Left forelimb (tissue), 1 donor: ENCODE measurements at places on chromosomes 13 and 19.

- DNase-seq, result no peak
Observed at GRCh38 chr13:40102854-40103253, 447.4 kb downstream of the COG6 start.

DNA sequence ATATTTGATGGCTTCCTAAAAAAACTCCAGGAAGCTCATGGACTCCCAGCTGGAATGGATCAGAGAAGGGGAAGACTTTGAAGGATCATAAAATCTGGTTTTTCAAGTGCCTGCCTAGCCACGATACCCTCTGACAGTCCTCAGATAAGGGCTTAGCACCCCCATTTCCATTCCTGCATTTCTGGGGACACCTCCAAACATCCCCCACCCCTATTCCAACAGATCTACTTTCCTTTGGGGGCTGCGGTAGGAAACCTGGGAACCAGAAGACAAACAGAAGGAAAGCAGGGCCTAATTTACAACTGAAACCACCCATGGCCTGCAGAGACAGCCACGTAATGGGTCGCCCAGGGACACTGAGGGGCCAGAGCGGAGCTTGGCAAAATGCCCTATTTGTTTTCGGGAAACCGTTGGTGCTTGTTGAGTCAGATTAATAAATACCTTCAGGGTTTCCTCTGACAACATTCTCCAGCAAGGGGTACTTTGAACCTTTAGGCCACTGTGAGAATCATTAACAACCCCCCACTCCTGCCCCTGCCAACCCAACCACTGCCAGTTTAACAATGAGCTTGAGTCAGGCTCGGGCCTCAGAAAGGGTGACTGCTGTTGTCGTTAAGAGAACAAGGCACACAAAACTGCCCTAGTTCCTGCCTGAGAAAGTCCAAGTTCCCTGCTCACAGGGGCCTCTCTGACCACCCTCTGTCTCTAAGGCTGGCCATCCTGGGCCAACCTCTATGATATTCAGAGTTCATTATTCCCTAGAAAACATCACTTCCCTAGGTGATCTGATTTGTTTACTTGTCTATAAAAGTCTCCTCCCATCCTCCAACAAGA lies 23.5 kb downstream of the RHPN2 start:
- DNase-seq, result no peak

DNA sequence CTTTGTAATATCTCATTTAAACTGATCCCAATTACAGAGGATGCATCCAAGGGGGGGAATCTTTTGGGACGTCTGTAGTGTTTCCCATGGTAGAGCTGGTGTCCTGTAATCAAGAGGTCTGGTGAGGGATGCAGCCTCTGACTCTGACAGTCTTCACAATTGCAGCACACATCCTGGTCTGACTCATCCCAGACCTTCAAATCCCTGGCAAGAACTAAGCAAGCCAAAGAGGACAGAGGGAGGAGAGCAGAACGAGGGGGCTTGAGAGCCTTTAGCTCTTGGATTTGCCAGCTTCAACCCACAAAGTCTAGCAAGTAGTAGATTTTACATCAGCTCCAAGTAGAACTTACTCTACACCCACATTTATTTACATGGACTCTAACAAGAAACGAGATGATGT lies 17.3 kb upstream of the FCGBP start:
- no peak for DNase-seq

DNA sequence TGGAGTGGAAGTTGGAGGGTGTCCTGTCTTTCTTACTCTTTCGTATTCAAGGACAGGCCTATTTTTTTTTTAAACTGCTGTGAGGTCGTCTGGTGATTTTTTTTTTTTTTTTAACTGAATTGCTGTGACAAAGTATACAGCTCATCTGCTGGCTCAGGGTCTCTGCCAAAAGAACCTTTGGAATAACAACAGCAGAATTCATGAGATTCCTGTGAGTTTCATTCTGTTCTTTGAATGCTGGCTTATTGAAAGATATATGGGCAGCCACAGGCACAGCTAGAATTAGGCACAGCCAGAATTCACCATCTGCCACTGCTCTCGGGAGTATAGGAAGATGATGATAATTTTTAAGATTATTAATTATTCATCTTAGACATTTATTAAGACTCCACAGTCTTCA lies 21.4 kb upstream of the FRY start:
- no peak for DNase-seq

- DNase-seq, result no peak
Observed at GRCh38 chr13:104411141-104411765, 1345.0 kb upstream of the SLC10A2 start.

DNA sequence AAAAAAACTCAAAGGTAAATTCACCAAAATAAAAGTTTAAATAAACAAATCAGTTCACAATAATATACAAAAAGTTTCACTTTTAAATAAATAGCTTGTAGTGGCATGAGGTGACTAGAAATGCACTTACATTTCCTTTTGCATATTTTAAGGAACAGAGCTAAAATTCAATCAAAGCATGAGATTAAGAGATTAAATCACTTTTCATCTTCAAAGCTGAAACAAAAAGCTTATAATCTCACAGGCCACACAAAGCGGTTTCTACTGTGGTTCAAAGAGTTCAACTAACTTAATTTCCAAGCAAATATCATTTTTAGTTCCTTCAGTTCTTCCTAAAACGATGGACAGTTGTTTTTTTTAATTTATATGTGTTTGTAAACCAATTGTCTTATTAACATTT lies 38.9 kb downstream of the TSC22D1 start:
- no peak for DNase-seq

DNA sequence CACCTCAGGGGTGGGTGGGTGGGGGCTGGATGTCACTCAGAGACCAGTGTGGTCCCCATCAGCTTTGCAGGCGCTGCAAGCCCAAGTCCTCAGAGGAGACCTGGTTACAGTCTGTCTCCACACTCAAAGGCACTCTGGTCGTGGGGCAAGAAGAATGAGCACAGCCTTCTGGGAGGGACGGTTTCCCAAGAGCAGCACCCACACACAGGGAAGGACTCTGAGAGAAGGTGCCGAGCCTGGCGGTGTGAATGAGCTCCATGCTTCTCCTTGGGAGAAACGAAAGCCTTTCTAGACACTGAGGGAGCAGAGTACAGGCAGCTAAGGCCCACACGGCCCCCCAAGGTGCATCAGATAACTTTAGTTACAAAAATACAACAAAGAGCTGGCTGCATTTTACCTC lies 473.6 kb downstream of the FOXO1 start:
- DNase-seq, result no peak

DNA sequence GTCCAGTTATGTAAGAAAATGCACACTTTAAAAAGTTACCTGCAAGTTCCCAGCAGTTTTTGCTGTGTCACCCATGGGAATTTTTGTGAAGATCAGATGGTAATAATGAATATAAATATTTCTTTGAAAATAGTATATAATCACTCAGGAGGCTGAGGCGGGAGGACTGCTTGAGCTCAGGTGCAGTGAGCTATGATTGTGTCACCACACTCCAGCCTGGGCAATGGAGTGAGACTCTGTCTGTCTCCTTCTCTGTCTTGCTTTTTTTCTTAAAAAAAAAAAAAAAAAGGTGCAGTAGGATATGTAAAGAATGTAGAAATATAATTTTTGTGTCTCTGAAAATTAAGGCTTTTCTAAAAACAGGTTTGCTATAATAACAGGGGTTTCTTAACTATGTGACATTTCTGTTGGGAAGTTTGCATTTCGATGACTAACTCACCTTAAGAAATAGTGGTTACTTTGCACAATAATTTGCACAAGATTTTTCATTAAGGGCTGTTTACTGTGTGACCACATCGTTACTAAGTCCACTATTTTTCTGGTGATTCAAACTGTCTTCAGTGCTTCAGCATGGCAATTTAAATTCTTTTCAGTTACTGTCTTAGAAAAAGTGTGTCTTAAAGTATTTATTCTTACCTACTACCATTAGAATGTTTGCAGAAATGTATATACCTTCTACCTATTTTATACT lies 37.3 kb downstream of the DNAJC3 start:
- DNase-seq, result no peak

DNA sequence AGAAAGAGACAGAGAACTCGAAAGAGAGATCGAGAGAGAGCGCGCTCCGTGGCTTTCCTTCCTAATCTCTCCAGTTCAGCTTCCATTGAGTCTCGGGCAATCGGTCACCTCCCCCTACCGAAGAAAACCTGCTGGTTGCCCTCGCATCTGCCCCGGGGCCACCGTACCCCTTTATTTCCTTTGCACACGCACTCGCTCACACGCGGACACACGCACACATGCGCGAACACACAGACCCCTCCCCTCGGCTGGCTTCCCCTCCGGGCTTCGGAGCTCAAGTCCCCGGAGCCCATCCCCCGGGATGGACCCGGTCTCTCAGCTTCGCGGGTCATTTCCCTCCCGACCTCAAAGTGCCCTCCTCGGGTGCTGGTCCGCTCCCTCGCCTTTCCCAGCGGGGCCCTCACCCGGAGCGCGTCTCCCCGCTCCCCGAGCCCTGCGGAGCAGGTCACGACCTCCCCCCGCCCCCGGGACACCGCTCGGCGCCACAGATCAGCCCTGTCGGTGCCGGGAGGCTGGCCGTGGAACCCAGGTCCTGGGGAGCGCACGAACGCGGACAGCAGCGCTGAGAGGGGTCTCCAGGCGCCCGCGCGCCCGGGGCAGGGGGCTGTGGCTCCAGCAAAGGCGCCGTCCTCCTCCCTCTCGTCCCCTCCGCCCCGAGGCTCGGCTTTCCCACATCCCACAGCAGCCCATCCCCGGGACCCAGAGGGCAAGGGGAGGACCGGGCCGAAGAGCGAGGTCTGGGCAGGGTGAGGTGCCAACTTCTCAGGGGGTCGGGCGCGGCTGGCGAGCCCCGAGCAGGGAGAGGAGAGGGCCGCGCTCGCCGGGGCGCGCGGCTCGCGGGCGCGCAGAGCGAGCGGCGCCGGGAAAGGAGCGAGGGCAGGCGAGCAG lies 1.8 kb downstream of the DACH1 start:
- peak; percentile 67 for DNase-seq

DNA sequence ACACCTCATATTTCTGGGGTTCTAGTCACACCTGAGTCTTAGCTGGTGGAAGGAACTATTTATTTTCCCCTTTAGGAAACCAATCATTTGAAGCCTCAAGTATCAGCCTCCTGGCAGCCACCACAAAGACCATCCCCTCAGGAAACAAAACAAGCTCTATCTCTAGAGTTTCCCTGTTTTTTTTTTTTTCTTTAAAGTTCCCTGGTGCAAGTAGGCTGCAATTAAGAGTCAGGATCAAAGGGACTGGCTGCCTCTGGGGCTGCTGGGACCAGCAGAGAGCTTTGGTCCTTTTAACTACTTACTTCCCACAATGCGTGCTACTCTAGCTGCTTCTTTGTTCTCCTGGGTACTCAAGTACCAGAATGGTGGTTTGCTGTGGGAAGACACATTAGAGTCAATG lies 11.4 kb downstream of the MBNL2 start:
- no peak for DNase-seq

DNA sequence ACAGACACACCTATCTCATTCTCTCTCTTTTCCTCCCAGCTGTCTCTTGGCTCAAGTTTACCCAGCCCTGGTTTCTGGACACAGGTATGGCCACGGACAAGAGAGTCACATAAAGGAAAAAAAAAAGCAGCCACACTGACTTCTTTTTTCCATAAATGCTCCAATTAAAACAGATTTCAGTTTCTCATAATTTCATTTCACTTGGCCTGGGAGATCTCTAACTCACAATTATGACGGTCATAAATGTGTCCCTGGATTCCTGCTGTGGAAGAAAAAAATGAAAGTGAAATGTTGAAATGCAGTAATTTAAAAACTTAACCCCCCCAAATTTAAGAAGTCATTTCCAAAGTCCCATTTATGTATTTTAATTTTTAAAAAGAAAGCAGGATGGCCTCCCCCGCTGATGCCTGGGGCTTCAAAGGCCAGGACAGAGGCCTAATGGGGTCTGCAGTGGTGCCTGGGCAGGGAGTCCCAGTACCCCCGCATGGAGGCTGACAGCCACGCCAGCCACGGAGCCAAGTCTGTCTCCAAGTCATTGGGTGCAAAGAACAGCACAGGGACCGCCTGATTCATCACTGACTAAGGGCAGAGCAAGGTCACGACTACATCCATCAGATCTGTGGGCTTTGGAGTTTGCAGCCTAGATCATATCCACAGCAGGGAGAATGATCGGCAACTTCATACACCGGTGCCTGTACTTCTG lies 79.7 kb downstream of the TSHZ3 start:
- DNase-seq, result peak; percentile 38

DNA sequence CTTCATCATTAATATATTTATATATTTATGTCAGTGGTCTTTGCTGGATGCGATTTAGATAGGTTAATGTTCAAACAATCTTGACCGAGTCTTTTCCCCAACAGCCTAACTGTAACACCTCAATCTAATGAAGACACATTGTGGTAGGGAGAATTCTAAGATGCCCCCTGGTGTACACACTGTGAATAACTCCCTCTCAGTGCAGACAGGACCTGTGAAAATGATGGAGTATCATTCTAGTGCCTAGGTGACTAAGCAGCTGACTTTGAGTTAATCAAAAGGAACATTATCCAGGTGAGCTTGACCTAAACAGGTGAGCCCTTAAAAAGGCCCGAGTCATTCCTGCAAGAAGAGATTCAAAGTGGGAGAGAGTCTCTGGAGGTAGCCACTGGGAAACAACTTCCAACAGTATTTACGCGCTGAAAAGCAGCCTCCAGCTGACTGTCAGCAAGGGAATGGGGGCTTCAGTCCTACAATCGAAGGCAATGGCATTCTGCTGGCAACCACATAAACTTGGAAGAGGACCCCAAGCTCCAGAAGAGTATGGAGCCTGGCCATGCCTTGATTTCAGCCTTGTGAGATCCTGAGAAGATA lies 28.0 kb upstream of the KBTBD7 start:
- DNase-seq, result no peak

DNA sequence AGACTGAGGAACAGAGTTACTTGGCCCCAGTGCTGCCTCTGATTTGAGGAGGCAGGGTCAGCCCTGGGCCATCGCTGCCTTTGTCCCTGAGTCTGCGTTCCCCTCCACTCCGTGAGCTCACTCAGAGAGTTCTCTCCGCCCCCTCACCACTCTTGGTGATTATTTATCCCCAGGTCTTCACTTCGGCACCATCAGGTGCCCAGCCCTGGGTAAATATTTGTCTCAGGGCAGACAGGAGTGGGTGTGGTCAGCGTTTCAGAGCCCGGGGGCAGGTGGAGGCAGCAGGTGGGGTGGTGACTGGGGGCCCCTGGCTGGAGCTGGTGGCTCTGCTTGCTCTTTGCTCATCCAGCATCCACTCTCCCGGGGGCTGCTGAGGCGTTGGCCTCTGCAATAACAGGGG lies 20.6 kb downstream of the PPP1R37 start:
- no peak for DNase-seq

DNA sequence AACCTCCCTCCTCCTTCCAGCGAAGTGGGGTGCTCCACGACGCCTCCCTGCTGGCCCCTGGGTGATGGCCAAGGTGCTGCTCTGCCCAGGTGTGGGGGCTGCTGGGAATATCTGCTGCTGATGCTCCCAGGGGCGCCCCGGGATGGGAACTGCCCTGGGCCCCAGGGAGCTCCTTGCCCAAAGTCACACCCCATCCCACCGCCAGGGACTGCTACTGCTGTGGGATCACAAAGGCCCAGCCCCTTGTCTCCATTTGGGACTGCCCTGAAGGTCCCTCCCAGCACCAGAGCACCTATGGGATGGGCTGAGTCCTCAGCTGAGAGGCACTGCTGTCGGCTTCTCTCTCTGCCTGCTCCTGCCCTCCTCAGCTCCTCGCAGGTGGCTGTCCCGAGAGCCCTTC lies 19.0 kb downstream of the CHST8 start:
- DNase-seq, result no peak

- no peak for DNase-seq
Observed at GRCh38 chr19:35650581-35650980, 2.5 kb downstream of the COX6B1 start.

GRCh38 chr19:29622166-29623070 lies 16.3 kb downstream of the POP4 start:
- DNase-seq, result no peak
